ENCODE measurements at places on chromosomes 1 and 21. TPM values are rescaled to one million over a fixed set of nuclear protein-coding genes. Genes with fewer than 3 reads are reported as not detected.

GRCh38 chr1:167739752-167740151 lies 18.0 kb downstream of the MPZL1 start:
- no peak for DNase-seq

GRCh38 chr1:220151454-220151853 lies 57.5 kb downstream of the IARS2 start:
- peak; percentile 54 for DNase-seq

Gene MEGF6
- 7.3 TPM for total RNA-seq

DNA sequence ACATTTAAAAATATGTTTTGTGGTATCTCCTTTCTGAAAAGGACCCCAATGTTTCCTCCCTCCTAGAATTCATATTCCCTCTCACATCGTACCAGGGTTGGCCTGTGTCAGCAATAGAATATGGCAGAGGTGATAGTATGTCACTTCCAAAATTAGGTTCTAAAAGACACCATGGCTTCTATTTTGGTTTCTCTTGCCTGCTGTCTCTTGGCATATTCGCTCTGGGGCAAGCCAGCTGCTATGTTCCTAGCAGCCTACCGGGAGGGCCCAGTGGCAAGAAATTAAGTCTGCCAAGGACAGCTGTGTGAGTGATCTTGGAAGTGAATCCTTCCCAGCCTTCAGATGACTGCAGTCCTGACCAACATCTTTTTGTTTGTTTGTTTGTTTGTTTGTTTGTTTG lies 92.9 kb upstream of the PPM1J start:
- no peak for DNase-seq

GRCh38 chr1:3080053-3080955 lies 11.3 kb downstream of the PRDM16 start:
- no peak for DNase-seq

DNA sequence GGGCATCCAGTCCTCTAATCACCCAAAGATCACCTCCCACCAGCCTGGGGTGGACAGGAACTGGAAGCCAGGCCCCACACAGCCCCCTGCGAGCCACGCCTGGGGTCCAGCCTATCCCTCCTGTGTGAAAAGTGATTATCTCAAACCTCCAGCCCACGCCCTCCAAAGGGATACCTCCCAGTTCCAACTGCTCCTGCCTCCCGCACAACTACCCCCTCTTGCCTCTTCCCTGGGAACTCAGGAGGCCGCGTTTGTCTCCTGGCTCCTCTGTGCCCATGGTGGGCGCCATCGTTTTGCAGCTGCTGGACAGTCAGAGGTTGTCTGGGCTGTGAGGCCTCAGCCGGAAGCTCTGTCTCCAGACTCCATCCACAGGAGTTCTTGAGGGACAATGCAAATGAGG lies 305.9 kb downstream of the AJAP1 start:
- no peak for DNase-seq
